MG63 (cell line): ENCODE measurements at places on chromosomes 11 and 22. TPM values are rescaled to one million over a fixed set of nuclear protein-coding genes. Genes with fewer than 3 reads are reported as not detected.

- DNase-seq, result no peak
Measured at GRCh38 chr11:100980156-100980555, 149.5 kb downstream of the PGR start.

- peak; percentile 27 for DNase-seq
Measured at GRCh38 chr22:30694640-30695350, at the start of gene OSBP2. Gene OSBP2 (plus strand): TSS chr22:30694874. CDS start chr22:30694910, 36 bp downstream.

- no peak for DNase-seq
Measured at GRCh38 chr11:12129227-12129626, 18.8 kb downstream of the MICAL2 start.

- no peak for DNase-seq
Measured at GRCh38 chr11:130719220-130719915, 196.9 kb downstream of the SNX19 start.

GRCh38 chr11:19589567-19590260 is 122.9 kb upstream of the NAV2 start:
- no peak for DNase-seq

- DNase-seq, result no peak
Measured at GRCh38 chr22:50621356-50621880, 6.5 kb downstream of the ARSA start.

GRCh38 chr11:25576320-25576719 is 755.6 kb upstream of the ANO3 start:
- no peak for DNase-seq

DNA sequence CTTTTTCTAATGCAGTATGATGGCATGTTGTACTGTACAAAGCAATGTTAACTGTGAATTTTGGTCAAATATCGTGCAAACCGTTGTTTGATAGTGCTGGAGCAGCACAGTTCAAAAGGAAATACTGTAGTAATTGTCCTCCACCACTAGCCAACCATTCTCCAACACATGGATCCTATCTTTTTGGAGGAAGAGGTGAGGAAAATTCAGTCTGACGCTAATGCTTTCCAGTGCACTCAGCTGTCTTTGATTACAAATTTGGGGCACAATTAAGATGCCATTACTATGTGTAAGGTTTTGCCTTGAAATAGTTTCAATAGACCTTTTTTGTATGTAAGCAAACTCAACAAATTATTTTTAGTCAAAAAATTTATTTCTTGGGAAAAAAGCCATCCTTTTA is 240.5 kb upstream of the CCDC179 start:
- DNase-seq, result no peak

DNA sequence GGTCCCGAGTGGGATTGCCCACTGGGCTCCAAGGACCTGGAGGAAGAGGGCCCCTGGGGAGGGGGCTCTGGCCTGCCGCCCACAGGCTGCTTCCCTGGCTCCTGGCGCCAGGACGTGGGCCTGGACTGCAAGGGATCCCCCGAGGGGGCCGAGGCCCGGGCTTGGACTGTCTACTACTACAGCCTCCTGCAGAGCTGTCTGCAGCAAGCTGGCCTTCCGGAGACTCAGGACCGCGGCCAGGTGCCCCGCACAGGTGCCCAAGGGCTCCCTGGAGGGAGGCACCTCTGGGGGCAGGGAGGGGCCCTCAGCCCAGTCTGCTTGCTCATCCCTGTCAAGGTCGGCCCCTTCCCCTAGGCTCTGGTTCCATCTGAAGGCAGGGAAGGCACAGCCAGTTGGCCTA is 1.9 kb downstream of the CARNS1 start:
- no peak for DNase-seq

- DNase-seq, result no peak
Measured at GRCh38 chr22:31611061-31611760, 50.8 kb downstream of the PISD start.

The SLC25A45 gene
- total RNA-seq, result 1.9 TPM in 2 replicates

The ZNF70 gene
- total RNA-seq, result 2.4 and 3.9 TPM in 2 replicates

The SEC14L6 gene
- not detected in 2 replicates for total RNA-seq

The SCARF2 gene
- 22.3 and 32.1 TPM in 2 replicates for total RNA-seq
